ENCODE measurements at places on chromosomes 4 and X.

DNA sequence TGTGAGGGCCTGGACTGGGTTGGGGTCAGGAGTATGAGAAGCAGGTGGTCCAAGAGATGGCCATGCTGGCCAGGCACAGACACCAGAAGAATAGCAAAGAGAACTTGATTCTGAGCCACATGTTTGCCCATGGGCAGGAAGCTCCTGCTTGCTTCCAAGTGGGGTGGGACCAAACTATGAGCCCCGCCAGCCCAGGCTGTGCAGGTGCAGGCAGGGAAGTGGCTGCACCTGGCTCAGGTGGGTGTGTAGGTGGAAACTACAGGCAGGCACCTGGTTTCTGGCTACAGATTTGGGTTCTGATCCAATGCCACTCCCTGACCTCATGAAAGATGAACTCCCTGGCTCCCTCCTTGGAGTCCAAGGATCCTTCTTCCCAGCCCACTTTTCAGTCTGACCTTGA is 207.9 kb upstream of the KLF3 start:
- DNase-seq = no peak

DNA sequence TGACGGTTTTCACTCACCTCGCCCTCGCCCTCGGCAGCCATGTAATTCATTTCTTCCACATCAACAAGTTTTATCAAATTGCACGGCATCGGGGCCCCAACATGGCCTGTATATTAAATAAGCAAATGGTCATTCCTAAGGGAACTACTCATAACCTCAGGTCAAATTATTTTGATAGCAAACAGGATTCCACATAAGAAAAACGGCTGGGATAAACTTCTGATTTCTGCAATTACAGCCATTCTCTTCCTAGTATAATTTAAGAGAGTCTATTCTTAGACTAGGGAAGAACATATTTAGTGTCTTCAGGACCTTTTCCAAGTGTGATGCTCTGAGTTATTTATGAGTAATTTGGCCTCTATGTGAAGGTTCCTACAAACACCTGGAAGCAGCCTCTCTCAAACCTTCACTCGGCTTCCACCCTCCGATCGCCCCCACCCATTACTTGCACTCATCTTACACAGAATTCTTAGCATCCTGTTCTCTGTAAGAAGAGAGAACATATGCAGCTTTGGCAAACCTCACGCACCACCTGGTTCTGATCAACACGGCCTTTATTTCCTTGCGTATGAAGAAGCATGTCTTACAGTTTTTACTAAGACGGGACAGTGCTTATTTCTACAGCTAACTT is 29.4 kb upstream of the CENPU start:
- DNase-seq = no peak

GRCh38 chrX:110000847-110001713 is 1.8 kb upstream of the TMEM164 start:
- no peak for DNase-seq

DNA sequence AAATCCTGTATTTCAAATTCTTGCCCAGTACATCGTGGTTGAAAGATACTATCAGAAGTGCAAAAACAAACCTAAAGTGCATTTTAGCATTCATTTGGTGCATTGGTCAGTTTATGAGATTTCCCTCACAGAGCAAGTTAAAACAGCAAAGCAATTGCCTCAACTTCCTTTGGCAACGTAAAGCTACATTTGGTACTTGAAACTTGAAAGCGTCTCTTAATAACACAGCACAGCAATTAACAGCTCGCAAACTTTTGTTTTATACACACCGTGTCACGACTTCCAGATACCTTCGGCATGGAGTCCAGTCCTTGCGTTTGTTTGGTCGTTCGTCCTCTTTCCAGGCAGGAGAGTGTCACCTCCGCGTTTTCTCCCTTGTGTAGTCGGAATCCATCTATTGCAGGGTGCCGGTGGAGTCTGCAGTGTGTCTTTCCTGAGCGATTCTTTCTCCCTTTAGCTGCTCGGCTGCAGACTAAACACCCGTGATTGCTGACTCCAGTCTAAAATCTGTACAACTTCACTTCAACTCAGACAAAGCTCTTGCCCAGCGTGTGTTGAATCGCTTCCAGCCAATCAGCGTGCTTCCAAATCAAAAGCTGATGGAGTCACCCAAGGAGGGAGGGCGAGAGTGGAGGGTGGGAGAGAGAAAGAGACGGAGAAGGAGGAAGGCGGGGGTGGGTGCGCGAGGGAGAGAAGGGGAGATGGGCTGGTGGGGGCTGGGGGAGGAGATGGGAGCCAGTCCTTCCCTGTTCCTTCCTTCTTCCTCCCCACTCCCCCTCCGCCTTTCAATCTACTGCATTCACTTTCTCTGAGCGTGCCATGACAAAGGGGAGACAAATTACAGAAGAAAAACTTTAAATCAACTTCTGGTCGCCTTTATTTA is at the start of gene PCDH18:
Gene PCDH18, minus strand, starts transcription at position 509 of the 883 bp plus-strand sequence. Its CDS starts 406 bp downstream, at position 103.
- no peak for DNase-seq

- no peak for DNase-seq
Measured at GRCh38 chr4:115851918-115852766, 738.7 kb upstream of the NDST4 start.

DNA sequence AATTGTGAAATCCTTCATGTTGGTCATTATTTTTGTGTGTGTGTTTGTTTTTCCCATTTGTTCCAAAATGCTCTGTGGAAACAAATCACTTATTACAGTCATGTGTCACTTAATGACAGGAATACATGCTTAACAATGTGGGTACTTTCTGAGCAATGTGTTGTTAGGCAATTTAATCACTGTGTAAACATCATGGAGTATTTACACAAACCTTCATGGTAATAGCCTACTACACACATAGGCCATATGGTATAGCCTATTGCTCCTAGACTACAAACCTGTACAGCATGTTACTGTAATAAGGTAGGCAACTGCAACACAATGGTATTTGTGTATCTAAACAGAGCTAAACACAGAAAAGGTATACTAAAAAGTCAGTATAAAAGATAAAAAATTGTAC is 388.9 kb upstream of the PPP1R2C start:
- no peak for DNase-seq

DNA sequence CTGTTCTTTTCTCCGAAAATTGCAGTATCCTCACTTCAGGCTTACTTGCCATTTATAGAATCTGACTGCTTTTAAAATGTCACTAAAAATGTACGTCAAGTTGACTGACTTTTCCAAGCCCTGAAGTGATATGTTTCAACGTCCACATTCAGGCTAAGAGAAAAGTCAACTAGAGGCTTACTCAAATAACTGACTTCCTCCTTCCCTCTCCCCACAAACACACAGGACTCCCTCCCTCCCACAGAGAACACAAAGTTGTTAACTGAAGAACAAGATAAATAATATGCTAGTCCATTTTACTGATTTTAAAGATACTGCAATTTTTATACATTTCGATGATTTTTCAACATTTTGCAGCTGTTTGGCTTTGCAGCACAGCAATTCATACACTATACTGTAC is 13.8 kb upstream of the CDKL2 start:
- no peak for DNase-seq

- no peak for DNase-seq
Measured at GRCh38 chr4:113457886-113458285, 303.7 kb downstream of the CAMK2D start.

DNA sequence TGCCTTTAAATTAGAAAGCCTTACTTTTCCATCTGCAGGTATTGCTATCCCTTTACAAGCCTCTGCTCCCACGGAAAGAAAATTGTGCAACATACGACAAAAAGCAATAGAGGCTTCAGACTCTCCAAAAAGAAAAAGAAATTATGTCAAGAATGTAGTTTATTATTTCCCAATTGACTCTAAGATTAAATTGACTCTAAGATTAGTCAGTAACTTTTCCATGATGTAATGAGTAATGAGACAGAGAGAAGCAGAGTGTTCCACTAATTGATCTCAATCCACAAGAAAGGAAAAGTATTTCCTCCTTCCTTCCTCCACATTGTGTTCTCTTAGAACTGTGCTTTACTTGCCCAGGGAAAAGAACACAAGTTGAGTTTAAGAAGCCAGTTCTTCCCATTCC is 345.7 kb upstream of the HS3ST1 start:
- DNase-seq = no peak

DNA sequence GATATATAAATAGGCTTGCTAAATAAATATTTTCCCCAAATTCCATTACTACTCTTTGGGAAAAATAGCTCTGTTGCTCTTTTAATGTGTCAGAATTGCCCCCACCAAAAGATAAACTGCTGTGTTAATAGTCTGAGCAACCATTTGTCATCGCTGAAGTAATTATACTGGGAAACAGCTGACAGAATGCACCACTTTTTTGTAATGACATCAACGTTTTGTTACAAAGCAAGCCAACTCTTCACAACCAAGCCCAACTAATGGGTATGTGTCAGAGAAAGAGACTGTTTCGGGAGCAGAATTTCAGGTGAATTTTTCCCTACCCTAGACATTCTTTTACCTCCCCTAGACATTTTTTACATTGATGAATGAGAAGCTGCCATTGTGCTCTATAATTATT is 405.0 kb upstream of the MAGEB18 start:
- no peak for DNase-seq

GRCh38 chrX:374596-374995 is 12.1 kb downstream of the PPP2R3B start:
- no peak for DNase-seq

- DNase-seq = no peak
Measured at GRCh38 chr4:1540601-1541375, 134.5 kb upstream of the NKX1-1 start.

GRCh38 chr4:139668036-139668435 is 2.4 kb downstream of the MGST2 start:
- DNase-seq = no peak

- DNase-seq = no peak
Measured at GRCh38 chr4:15550491-15550890, 80.8 kb downstream of the CC2D2A start.

DNA sequence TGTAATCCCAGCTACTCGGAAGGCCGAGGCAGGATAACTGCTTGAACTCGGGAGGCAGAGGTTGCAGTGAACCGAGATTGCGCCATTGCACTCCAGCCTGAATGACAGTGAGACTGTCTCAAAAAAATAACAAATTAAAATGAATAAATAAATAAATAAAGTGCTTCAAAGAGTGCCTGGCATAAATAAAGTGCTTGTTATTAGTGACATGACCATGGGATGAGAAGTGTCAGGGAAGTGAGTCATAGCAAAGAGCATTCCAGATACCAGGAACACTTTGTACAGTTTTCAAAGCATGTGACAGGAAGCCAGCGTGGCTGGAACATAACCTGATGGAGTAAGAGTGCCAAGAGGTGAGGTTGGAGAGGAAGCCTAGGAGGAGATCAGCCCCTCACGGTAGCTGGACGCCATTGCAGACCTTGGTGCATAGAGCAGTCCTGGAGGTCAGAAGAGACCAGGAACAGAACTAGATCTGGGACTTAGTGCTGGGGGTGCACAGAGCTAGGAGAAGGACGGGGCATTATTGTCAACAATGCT is 6.0 kb upstream of the WDR13 start:
- DNase-seq = no peak

- no peak for DNase-seq
Measured at GRCh38 chr4:141153751-141154510, 20.7 kb upstream of the RNF150 start.

GRCh38 chr4:20288846-20289512 is 37.3 kb downstream of the SLIT2 start:
- DNase-seq = no peak

- no peak for DNase-seq
Measured at GRCh38 chr4:186019269-186019668, 49.7 kb upstream of the TLR3 start.

GRCh38 chrX:15072880-15073279 is 197.0 kb downstream of the ASB9 start:
- no peak for DNase-seq

DNA sequence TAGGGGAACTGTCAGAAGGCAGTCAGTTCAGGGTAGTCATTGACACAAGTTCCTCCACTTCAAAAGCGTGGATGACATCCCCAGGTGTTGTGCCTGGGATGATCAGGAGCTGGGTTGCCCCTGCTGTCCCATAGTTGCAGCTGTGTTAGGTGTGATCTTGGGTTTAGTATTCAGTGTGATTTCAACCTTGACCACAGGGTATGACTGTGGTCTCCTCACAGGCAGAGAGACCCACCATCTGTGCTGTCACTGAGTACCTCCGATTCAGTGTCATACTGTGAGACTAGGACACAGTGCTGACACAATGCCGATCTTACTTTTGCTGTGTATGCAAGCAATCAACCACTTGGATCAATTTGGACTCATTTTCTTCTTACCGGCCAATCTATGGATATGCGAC is 25.2 kb downstream of the FOXR2 start:
- DNase-seq = no peak

DNA sequence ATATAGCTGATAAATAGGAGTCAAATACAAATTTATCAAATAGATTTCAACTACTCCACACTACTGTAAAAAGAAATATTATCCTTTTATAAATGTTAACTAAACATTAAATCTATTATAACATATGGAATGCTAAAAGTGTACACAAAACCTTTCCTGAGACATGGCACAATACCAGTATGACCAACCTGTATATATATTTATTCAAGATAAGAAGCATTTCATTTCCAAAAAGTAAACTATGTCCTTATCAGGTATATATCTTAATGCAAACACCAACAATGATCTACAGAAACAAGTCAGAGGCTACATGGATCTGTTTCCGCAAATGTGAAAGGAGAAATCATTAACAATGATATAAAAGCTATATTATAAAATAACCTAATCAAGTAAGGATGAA is 37.8 kb downstream of the WNK3 start:
- DNase-seq = no peak

GRCh38 chrX:40945361-40945713 is 139.9 kb upstream of the USP9X start:
- DNase-seq = no peak

DNA sequence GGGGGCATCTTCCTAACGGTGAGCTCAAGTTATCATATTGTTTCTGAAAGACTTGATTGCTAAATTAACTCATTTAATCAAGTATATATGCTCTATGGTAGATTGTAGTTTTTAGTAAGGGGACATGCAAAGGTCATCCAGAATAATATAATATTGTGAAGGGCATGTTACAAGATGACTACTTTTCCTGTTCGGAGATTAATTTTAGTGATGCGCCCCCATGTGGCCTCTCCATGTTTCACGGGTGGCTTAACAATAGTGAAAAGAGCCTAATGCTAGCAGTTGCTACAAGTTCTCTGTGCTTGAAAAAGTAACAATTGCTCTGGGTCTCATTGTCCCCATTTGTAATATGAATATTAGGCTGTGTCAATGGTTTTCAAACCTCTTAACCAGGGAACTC is 12.2 kb downstream of the SMPX start:
- no peak for DNase-seq

- no peak for DNase-seq
Measured at GRCh38 chr4:123365412-123365811, 31.2 kb upstream of the SPRY1 start.

DNA sequence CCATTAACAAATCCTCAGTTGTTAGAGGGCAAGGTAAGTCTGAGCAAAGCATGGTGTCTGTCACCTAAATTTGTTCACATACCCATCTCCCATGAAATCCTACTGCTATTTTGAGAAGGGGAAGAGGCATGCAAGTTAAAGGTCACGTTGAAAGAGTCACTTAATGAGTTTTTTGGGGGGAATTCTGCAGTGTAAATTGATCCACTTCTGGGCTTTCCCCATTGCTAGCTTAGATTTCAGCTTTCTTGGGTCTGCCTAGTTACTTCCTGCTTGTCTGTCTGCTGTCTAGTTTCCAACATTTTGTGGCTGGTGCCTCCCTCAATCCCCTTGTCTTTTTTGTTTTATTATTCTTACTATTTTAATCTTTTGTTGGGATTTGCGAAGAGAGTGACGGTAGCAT is 32.0 kb downstream of the CEP135 start:
- no peak for DNase-seq

GRCh38 chr4:89492581-89493071 is 185.0 kb upstream of the GPRIN3 start:
- DNase-seq = no peak

- no peak for DNase-seq
Measured at GRCh38 chrX:96611619-96612362, 72.9 kb upstream of the DIAPH2 start.
